ENCODE measurements at places on chromosomes 5 and 9.
A peak's percentile ranks its signal among the peaks of the same experiment; 100 is the strongest.

- DNase-seq = no peak
Measured at GRCh38 chr9:86322973-86323644, 31.1 kb downstream of the TUT7 start.

GRCh38 chr5:115180165-115180709 is 10.5 kb upstream of the TRIM36 start:
- DNase-seq = peak; percentile 15

DNA sequence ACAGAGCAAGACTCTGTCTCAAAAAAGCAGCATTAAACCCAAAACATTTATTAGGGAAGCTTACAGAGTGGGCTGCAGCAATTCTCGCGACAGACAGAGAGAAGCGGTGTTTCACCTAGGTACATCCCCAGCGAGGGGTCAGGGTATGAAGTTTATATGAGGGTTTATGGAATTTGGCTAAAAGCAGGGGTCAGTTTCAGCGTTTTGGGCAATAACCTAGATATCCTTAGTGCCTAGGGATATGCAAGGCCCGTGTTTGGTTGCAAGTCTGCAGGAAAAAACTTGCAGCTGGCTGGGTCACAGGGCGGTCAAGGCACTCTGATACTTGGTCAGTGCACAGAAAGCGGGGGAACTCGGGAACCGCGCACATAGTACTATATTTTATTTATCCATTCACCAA is 649 bp upstream of the GLE1 start:
- no peak for DNase-seq

DNA sequence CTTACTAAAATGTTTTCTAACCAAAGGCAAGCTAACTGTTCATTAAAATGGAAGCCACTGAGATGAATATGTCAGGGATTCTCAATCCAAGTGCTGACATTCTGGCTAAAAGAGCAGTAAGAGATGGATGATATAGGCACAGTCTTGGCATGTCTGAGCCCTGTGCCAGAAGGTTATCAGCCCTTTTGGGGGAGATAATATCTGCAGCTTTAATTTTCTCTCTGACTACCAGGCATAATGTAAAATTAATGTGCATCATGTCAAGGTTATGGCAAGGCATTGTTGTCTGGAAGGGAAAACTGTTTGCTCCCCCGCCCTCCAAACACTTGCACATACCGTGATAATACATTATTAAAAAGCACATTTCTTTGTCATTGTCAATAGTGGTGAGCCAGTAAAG is 609.8 kb downstream of the ZNF608 start:
- no peak for DNase-seq

DNA sequence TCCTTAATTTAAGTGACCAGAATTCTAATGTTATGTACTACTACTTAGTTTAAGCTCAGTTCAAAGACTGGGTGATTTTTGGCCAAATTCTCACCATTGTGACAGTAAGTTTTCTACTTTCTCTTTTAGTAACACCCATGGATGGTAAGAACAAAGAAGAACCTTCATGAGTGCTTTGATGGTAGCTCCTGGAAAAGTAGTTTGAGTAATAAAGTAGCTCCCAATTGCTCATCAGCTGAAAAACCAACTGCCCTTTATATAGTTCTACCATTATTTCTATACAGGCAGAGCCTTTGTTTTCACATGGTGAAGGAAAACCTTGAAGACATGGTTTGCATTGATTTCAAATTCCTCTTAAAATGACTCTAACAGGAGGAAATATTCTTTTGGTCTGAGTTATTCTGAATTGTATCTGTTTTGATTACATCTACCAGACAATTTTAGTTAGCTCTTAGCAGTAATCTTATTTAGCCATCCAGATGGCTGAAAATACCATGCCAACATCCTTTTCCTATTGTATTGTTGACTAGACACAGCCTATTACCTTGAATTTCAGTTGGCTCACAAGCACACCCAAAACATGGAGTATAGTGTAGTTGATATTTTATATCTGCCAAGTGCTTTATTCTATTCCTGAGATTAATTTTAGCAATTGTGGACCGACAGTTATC is 23.7 kb upstream of the STARD4 start:
- no peak for DNase-seq

DNA sequence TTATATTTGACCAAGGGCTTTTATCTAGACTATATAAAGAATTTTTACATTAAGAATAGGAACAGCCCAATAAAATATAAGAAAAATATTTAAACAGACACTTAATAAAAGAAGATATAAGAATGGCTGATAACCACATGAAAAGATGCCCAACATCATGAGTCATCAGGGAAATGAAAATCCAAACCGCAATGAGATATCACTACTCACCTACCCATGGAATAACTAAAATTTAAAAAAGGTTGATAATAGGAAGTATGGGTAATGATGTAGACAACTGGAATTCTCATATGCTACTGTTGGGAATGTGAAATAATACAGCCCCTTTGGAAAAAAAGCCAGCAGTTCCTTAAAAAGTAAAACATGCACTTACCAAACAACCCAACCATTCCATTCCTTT is 206.9 kb upstream of the PCSK5 start:
- no peak for DNase-seq

DNA sequence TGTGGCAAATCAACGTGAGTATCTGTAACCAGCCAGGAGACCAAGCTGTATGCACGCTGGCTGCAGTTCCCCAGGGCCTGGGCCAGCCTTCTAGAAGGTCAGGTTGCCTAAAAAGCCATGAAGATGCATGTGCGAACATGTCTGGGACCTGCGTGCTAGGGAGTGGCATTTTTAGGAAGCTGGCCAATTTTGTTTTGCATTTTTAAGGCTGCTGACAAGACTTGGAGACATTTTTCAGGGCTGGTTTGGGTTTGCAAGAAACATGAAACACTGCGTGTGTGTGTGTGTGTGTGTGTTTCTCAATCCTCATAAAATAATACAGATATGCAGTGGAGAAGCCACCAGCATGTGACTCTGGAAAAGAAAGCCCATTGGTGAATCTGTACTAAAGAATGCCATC is 5.1 kb downstream of the TGFBI start:
- DNase-seq = no peak
